ENCODE measurements at places on chromosomes 3 and 15.

DNA sequence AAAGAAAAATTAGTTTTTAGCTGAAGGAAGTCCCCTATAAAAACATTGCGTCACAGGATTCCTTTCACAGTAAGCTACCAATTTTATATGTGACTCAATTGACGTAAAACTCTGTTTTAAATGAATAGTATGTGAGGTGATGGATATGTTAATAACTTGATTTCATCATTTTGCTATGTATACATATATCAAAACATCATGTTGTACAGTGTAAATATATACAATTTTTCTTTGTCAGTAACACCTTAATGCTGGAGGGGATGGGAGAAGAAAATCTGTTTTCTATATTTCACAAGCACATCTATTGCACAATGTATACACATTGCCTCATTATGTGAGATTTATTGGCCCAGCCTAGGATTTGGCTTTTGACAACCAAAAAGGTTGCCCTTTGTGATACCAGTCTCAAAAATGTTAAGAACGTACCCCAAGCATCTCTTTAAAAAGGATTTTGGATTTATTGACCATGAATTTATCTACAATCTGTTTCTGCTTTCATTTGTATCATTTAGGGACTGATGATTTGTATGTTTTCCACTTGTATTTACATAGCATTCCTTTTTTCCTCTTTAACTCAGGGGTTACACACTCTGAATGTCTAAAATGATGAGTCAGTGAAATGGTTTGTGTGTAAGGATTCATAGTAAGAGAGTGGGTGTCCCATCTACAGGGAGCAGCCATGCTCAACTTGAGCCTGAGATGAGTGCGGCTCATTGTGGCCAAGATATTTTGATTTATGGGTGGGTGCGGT lies 62.6 kb downstream of the CRTC3 start:
- DNase-seq = no peak

DNA sequence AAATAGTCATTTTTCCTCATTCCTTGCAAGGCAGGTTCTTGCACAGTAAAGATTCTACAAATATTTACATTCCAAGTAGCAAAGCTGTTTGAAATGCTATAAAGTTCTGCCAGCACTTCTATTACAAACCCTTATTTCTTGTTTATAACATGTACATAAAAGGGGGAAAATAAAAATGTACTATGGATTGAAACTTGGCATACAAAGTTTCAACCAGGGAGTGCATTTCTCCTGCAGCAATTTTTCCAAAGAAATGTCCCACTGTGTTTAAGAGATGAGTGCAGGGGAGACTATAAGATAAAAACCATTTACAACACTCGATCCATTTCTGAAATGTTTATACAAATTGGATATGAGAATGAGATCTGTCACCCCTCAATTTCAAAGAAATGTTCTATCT lies 3.3 kb downstream of the CNTN3 start:
- peak; percentile 73 for DNase-seq

DNA sequence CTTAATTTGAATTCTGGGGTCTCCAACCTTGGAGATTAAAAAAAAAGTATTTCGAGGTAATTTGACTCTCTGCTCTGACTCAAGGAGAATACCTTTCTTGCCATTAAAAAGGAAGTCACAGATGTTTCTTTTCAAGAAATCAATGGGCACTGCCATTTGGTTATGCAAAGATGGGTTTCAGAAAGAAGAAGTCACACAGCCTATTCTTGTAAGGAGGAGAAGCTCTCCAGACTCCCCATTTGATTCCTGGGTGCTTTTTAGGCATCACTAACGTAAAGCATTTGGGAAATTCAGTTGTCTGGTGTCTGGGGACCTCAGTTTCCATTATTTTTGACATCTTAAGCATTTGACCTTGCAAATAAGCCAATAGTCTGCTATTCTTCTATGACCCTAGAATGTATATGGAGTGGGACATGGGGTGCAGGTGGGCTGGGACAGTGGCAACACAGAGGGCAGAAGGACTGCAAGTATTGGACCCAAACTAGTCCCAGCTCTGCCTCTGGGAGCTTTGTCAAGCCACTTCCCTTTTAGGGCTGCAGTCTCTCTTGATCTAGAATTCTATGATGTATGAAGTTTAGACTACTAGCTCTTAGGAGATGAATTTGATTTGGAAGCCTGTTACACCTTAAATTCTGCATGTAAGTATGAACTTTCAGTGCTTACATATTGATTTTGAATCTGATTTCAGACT lies 27.8 kb downstream of the IL5RA start:
- DNase-seq = no peak

- DNase-seq = peak; percentile 81
These were observed 3.6 kb upstream of the SMAD6 start for GRCh38 chr15:66698318-66698961.

DNA sequence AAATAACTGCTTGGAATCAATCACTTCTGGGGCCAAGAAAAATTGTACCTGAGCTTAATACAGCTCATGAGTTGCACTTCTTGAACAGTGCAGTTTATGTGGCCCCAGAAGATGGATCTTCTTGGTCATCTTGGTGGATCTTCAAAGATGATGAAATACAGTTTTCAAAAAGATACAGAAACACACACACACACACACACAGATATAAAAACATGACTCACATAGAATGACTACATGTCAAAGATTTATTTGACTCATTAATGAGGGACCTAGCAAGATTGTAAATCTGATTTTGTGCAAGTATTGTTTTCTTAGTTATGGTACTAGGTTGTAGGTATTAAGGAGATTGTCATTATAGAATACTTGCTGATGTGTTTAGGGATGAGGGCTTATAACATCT lies 32.6 kb downstream of the PDCD6IP start:
- DNase-seq = no peak

DNA sequence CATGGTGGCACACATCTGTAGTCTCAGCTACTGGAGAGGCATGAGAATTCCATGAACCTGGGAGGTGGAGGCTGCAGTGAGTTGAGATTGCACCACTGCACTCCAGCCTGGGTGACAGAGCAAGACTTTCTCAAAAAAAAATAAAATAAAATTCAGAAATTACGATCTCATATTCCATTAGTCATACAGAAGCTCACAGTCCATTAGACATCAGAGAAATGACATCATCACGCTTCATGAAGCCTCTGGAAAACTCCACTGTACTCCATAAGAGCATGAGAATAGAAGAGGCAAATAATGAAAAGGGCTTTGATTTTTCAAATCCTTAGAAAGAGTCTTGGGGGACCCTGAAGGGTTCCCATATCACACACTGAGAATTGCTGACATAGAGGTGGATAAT lies 145.0 kb upstream of the MITF start:
- no peak for DNase-seq

DNA sequence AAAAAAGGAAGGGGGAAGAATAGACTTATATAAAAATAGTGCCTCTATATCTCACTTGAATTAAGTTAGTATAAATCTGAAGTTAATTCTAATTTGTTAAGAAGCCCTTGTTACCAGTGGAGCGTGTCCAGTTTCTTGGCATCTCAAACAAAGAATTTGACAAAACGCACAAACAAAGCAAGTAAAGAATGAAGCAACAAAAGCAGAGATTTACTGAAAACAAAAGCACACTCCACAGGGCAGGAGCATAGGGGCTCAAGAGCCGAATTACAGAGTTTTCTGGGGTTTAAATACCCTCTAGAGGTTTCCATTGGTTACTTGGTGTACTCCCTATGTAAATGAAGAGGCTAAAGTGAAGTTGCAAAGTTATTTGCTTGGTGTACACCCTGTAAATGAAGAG lies 34.0 kb upstream of the GK5 start:
- DNase-seq = no peak

GRCh38 chr3:139310474-139310933 lies 33.3 kb upstream of the MRPS22 start:
- no peak for DNase-seq

DNA sequence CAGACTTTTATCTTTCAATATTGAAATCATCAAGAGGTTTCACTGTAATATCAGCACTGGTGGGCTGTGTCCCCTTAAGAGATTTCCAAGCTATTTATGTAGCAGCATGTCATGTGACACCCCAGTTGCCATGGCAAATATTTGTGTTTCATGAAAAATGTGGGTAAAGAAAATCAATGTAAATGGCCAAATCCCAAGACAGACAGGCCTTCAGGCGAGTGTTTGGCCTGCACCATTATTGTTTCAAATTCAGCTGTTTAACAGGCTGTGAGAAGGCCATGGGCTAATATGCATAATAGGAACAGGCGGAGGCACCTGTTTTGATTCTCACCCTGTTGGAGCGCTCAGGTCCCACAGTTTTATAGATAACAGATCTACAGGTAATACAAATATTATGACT lies 104.2 kb downstream of the IQCH start:
- DNase-seq = peak; percentile 22

DNA sequence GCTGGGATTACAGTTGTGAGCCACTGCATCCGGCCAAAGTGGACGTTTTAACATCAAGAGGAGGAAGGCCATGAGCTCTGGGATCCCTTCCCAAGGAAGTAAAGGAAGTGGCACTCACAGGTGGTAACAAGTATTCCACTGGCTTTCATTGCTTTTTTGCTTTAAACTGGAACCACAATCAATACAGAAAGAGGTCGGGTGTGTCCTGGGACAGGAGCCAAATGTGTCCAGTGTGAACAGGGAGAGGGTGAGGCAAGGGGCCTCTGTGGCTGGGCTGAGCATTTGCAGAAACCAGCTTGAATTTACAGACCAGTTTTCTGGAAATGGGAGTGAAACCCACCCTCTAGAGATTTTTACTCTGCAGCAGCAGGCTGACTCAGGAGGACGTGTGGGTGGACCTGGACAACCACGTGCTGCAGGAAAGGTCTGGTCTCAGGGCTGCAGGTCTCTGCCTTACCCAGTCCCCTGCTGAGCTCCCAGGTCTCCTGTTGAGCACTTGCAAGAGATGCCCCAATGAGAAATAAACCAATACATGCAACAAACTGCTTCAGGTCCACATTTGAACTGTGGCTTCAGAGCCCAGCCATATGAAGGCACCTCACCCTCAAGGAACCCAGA lies 42.8 kb upstream of the TMEM115 start:
- DNase-seq = no peak

DNA sequence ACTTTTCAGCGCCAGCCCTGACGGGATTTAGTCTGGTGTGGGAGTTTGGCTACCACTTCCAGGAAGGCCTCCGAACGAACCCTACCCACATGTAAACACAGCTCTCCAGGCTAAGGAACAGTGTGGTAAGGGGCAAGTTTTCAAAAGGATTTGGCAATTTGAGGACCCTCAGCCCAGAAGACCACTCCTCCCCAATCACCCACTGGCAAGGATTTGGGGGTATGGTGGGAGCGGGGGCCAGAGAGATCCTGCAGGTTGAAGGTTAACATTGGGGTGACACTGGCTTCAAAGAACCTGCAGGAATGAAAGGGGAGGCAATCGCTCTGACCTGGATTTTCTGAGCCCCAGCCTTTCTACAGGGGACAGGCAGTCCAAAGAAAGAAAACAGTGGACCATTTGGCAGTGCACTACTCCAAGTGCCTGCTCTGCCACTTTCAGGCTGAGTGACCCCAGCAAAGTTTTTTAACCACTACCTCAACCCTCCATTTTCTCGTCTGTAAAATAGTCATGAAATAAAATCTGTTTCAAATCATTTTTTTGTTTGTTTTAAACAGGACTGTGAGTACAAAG lies 34.5 kb downstream of the ZIC4 start:
- DNase-seq = no peak

GRCh38 chr15:31308185-31308639 lies 18.4 kb upstream of the KLF13 start:
- DNase-seq = no peak

GRCh38 chr15:86347245-86347644 lies 267.6 kb downstream of the AGBL1 start:
- DNase-seq = no peak

GRCh38 chr3:61615643-61616042 lies 54.3 kb downstream of the PTPRG start:
- DNase-seq = no peak

GRCh38 chr15:70150405-70150747 lies 52.7 kb upstream of the TLE3 start:
- DNase-seq = no peak

DNA sequence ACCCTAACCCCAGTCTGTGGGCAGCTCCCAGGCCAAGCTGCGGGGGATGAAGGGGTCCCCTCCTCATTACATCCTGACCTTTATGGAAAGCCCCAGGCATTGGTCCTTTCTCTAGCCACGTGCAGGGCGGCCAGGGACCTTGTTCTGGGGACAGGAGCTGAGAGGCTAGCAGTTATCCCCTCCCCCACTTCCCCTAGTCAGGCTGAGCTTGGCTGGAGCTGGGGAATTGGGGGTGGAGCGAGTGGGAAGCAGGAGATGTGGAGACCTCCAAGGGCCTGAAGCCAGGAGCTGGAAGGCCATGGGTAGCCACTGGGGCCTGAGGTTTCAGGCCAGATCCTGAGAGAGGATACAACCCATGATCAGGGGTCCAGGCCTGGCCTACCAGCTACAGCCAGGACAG lies 45.8 kb downstream of the DNAH1 start:
- no peak for DNase-seq

- DNase-seq = peak; percentile 9
These were observed 20.5 kb downstream of the EAF2 start for GRCh38 chr3:121855555-121855954.

- no peak for DNase-seq
These were observed 216.3 kb downstream of the RPLP1 start for GRCh38 chr15:69668963-69669362.

- peak; percentile 77 for DNase-seq
These were observed 78.8 kb downstream of the CLDN11 start for GRCh38 chr3:170497207-170498095.

Measured in lung (tissue), 17 donors.